ENCODE measurements at places on chromosomes 3 and 15.

GRCh38 chr3:128993461-128994172 is at the start of gene CFAP92:
CFAP92 (minus strand) TSS chr3:128994076; CDS start chr3:128993304, 772 bp downstream.
- peak; percentile 58 for DNase-seq

GRCh38 chr3:195453236-195453635 is 10.4 kb upstream of the ACAP2 start:
- no peak for DNase-seq

GRCh38 chr3:25056036-25056755 is 371.9 kb upstream of the RARB start:
- DNase-seq, result no peak

DNA sequence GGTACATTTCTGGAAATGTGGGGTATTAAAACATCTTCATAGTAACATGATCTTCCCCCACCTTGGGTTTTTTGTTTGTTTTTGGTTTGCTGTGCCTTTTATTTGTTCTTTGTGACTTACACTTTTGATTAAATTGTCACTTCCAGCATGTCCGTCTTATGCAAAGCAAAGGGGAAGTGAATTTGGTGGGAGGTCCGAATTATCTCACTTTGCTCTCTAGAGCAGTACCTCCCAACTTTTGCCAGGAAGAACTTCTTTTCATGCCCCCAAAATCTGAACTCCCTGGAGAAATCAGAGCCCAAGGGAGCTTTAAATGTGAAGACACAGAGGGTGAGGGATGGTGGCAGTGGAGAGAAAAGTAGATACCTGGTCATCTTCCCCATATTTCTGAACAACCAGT is 173.1 kb downstream of the IL5RA start:
- no peak for DNase-seq

DNA sequence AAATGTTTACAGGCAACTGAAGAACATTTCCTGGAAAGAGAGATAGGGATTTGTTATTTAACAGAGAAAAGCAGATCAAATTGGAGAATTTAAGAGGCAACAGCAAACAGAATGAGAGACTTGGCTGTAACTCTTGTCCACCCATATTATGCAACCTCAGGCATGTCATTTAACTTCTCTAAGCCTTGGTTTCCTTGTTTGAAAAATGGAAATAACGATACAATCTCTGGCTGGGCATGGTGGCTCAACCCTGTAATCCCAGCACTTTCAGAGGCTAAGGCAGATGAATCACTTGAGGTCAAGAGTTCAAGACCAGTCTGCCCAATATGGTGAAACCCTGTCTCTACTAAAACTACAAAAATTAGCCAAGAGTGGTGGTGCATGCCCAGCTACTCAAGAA is 23.7 kb downstream of the ARRDC4 start:
- DNase-seq, result no peak

DNA sequence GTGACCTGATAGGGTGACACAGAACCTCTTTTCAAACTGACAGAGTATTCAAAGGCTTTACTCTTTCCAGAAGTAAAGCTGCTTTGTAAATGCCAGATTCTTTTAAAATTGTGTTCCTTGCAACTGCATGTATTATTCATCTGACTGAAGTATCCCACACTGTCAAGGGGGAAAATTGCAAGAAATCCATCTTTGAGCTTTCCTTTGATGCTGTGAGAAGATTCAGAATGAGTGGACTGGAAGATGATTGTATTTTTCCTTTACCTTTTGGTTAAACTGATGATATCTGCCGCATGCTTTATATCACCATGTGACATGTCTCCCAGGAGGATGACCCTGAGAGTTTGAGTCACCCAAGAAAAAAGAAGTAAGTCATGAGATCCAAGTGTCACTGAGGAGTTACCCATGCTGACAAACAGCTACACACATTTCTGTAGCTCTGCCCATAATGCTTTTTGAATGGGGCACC is 250.8 kb upstream of the CBLB start:
- no peak for DNase-seq

- no peak for DNase-seq
Observed at GRCh38 chr15:52557274-52557641, 11.6 kb downstream of the ARPP19 start.

DNA sequence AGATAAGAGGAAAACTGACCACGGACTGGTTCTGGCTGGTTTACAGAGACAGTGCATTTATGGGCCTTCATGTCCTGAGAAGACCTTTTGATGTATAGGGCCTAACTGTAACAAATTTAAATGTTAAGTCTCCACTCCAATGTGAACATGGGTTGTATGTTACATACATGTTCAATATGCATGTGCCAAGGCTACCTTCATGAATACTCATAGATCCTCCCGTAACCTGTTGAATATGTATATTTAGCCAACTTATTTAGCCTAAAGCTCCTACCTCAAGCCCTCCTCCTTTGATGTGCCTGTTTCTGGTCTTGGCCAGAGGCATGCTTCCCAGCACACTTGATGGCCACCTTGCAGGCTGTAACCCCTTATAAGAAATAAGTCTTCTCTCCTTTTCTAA is at the start of gene OR5H2:
TSS of gene OR5H2 (plus strand) at position 301 of the 400 bp plus-strand sequence. CDS start 398 bp downstream, outside the sequence.
- DNase-seq, result no peak

GRCh38 chr3:67083277-67083676 is 85.2 kb downstream of the KBTBD8 start:
- DNase-seq, result no peak

DNA sequence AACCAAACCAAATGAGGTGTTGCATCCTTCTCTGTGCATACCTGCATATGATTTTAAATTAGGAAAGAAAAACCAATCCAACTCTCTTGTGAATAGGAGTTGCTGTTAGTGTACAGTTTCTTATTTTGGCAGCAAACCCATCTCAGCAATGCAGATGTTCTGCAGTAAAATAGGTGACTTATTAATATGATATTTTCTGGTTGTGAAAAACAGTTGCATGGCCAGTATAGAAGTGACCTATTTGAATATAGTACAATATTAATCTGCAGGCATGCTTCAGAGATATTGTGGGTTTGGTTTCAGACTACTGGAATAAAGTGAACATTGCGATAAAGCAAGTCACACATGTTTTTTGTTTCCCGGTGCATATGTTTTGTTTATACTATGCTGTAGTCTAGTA is 42.2 kb downstream of the AKAP13 start:
- DNase-seq, result no peak

GRCh38 chr3:44682182-44682896 is 30.1 kb upstream of the ZNF502 start:
- no peak for DNase-seq

- no peak for DNase-seq
Observed at GRCh38 chr3:11059799-11060115, 67.2 kb downstream of the SLC6A1 start.

DNA sequence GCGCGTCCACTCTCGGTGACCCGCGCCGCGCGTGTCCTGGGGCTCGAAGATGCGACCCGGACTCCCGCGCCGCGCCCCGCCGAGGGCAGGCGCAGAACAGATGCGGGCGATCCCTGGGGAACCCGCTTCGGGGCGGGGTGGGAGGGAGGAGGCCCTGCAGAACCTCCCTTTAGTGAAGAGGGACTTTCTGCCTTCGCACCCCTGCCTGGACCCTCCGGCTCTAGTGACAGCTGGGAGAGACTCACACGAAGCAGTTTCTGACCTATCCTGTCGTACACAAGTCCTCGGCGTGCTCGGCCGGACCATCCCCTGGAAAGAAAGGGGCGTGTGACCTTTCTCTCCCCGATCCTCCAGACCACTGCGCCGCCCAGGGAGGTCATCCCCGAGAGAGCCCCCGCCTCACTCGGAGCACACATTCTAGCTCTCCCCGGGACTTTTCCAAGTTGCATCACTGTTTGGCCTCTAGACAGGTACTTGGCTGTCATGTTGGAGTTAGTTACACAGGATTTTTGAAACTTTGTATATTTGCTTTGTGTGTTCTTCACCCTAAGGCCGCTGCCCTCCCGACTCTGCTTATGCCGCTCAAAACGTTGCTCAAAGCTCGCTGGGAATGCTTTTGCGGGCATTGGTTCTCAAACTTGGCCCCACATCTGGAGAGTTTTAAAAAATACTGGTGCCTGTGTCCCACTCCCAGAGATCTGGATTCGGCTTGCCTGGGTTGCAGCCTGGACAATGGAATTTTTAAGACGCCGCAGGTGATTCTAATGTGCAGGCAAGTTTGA is 582 bp downstream of the CGNL1 start:
- no peak for DNase-seq

GRCh38 chr3:195250473-195251251 is 20.3 kb downstream of the XXYLT1 start:
- no peak for DNase-seq

DNA sequence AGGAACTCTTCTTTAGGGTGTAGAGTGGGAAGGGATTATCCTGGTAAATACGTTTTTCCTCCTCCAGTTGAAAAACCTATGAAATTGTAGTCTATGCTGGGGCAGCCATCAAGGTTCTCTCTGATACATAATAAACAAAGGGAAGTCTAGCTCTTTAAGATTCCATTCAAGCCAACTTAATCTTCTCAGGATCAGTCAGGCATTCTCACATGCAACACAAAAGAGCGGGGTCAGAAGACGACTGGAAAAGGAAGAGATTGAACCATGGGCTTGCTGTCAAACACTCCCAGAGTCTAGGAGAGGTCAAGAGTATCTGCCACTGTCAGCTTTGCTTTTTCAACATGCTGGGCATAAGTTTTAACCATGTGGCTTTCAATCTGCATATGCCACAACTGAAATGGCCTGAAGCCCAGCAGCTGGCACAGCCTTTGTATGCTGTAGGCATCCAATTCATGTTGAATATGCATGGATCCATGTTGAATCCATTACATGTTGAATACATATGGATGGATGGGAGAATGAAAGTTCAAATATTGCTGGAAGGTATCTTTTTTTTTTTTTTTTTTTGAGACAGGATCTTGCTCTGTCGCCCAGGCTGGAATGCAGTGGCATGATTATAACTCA is 8.5 kb downstream of the TRAT1 start:
- DNase-seq, result no peak

DNA sequence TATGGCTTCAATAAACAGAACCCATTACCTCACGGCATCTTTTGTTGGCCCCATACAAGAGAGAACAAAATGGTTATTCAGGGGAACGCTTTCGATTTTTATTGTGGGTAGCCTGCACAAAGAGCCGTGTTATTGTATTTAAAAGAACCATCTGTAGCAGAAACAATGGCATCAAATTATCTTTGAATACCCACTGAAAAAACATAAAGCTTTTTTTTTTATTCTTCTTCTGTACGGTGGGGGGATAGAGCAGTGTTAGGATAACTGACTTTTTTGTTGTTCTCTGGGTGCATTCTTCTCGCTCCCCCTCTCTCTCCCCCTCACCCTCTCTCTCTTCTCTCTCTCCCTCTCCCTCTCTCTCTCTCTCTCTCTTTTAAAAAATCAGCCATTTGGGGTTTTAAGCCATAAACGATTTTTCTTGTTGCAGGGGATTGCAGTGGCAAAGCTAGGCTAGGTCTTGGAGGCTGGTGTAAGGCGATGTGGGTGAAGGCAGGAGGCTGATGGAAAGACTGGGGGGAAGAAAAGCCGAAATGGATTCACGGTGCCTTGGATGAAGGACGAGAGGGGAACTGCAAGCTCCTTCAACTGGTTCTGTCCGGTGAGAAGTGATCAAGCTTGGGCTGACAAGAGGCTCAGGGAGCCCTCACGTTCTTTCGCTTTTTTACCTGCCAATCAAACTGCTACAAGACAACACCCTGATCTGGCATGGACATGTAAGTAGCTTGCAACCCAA is 12.4 kb upstream of the SOX2 start:
- peak; percentile 47 for DNase-seq

- no peak for DNase-seq
Observed at GRCh38 chr15:34341381-34342212, 1.3 kb downstream of the NOP10 start.

DNA sequence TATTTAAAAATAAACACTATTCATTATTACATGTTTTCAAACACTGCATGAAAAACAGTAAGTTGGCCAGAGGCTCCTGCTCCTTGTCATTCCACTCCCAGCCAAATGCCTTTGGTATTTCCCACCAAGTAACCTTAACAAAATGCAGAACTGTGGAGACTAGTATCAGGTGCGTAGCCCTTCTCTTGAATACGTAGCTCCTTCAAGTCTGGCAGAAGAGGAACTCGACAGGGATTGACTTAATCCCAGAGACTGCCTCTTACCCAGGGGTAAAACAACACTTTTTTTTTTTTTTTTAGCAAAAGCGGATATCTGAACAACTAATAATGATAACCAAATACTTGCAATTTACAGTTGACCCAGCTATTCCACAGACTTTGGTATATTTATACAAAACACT is 738 bp downstream of the COMMD2 start:
- DNase-seq, result no peak

DNA sequence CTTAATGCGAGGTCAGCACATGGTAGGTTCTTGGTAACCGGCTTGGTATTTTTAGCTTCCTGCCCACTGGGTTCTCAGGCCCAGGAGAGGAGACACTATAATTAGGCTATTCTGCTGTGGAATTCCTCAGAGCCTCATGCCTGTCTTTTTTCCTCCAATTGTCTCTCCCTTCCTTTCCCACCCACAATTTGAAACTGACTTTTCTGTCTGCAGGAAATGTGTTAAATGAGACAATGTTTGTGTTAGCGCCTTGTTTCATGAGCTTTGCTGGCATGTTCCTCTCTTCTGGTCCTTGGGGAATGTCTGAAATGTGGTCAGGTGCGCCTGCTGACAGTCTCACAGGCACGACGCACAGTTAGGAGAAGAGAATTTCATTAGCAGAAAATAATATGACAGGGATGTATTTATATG is 223.6 kb upstream of the CTNNB1 start:
- DNase-seq, result no peak

DNA sequence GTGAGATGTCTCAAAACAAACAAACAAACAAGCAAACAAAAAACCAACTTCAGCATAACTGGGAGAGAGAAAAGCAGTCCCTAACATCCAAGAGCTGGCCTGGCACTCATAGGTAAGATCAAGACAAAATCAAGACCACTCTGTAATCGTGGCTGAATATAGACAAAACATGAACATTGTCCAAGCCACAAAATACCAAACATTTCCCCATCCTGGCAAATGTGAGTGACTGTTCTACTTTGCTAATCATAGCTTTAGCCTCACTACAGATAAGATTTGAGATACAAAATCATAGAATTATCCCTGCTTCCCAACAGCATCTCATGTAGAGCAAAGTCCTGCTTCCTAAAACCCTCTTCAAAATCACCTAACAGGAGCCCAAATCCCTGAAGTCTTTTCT is 116.7 kb upstream of the PRTG start:
- DNase-seq, result no peak

- no peak for DNase-seq
Observed at GRCh38 chr3:155664925-155665695, 79.8 kb downstream of the PLCH1 start.

GRCh38 chr3:82130046-82130445 is 368.6 kb upstream of the GBE1 start:
- no peak for DNase-seq

GRCh38 chr15:99438224-99438585 is 127.6 kb upstream of the MEF2A start:
- no peak for DNase-seq

DNA sequence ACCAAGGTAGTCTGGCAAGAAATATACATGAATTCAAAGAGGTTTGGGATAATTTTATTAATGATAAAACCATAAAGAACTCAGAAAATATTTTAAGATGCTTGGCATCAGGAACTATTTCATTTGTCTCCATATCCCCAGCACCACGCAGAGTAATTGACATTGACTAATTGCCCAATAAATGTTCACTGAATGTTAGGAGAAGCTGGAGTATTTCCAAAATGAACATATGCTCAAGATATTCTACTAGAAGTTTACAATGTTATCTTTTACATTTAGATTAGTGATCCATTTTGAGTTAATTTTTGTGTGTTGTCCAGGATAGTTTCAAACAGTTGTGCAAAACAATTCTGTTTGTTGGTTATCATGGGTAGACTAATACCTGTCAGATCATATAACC is 298.8 kb upstream of the CTDSPL start:
- DNase-seq, result no peak

GRCh38 chr3:114440700-114441099 is 146.9 kb downstream of the TIGIT start:
- no peak for DNase-seq
